ENCODE measurements at places on chromosomes 16 and 17.

- DNase-seq: no peak
These were observed 57.0 kb downstream of the TANC2 start for GRCh38 chr17:63023049-63023448.

- no peak for DNase-seq
These were observed 396.5 kb upstream of the PMFBP1 start for GRCh38 chr16:72568502-72568901.

- no peak for DNase-seq
These were observed 522 bp upstream of the POLDIP2 start for GRCh38 chr17:28357901-28358197.

DNA sequence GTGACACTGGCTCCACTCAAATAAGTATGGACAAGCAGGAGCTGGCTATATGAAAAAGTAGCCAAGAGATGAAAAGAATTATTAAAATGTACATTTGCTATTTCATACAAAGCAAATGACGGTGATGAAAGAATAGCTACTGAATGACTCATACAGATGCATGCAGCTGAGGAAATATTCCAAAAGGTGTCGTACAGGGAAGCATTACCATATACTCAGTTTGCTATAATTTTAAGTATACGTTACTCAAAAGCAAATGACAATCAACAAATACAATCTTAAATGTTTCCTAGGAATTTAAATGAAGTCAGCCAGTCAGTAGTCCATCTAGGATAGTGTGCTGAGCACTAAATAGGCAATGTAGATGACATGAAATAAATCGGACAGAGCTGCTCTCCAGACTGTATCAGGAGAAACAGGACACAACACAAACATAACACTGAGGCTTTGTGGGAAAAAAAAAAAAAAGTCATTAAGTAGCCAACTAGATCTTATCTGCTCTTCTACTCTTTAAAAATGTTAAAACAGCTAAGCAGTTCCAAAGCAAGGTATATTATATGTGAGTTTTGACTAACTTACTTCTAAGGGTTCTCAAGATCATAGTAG lies 65.0 kb downstream of the NCOR1 start:
- no peak for DNase-seq

DNA sequence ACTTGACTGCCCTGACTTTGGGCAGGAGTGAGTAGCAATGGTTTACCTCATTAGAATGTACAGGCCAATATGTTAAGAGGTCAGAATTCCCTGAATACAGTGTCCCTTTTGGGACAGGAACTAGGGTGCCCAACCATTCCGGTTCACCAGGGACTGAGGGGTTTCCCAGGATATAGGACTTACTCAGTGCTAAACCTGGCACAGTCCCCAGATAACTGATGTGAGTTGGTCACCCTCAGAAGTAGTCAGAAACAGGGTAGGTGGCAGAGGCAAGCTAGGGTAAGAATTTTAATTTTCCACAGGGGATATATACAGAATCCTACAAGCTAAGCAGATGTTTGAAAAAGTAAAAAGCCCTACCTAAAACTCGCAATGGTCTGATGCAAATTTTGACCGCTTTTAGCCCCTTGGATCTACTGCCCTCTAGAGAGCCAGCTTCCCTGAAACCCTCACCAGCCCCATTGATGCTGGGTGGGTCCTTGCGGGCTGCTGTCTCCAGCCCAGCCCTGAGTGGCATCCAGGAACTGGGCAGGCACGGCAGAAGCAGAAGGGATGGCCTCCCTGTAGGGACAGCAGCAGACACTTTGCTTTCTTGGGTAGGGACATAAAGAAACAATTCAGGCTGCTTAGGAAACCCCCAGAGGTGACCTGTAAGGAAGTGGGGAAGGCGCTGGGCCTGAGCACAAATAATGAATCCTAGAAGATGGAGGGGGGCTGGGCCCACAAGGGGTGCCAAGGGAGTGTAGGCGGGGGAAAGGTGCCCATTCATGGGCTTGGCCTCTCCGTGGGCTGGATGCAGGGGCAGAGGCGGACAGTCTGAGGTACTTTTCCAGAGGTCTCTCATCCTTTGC lies 434.8 kb downstream of the SLC39A11 start:
- no peak for DNase-seq

DNA sequence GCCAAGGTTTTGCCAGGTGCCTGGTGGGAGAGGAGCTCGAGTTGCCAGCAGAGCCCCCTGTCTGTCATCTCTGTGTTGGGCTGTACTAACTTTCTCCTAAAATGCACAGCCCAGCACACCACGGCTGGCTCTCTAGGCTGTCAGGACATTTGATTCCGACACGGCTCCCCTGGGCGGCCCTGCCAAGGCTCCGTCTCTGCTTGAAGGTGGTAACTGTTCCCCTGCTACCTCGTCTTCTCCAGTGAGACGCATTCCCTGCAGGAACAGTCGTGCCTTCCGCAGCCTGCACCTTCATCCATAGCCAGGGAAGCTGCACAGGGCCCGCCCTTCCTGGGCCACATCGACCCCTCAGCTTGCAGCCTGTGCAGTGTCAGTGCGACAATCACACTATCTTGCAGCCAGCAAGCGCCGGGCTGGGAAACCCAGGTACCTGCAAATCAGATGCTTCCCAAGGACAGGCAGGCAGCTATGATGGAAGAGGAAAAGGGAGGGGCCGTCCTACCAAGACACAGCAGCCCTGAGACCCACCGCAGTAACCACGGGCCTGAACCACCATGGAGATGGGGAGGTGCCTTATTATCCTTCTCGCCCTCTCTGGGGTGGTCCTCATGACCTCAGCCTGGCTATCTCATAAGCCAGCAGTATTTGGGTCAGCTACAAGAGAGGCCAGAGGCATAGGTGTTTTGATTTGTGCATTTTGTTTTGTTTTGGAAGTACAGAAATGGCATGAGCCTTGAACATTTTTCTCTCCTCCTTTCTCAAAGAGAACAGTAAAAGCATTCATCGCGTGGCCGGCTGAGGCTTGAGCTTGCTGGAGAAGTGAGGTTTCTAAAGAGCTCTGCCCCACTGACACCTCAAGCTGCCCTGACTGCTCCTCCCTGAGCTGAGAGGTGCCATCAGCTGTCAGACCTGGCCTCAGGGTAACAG lies 361.7 kb upstream of the TNRC6C start:
- DNase-seq: no peak

- DNase-seq: peak; percentile 43
These were observed 47.1 kb upstream of the AKTIP start for GRCh38 chr16:53549970-53550690.

- no peak for DNase-seq
These were observed 1.2 kb upstream of the MT2A start for GRCh38 chr16:56607109-56607618.

DNA sequence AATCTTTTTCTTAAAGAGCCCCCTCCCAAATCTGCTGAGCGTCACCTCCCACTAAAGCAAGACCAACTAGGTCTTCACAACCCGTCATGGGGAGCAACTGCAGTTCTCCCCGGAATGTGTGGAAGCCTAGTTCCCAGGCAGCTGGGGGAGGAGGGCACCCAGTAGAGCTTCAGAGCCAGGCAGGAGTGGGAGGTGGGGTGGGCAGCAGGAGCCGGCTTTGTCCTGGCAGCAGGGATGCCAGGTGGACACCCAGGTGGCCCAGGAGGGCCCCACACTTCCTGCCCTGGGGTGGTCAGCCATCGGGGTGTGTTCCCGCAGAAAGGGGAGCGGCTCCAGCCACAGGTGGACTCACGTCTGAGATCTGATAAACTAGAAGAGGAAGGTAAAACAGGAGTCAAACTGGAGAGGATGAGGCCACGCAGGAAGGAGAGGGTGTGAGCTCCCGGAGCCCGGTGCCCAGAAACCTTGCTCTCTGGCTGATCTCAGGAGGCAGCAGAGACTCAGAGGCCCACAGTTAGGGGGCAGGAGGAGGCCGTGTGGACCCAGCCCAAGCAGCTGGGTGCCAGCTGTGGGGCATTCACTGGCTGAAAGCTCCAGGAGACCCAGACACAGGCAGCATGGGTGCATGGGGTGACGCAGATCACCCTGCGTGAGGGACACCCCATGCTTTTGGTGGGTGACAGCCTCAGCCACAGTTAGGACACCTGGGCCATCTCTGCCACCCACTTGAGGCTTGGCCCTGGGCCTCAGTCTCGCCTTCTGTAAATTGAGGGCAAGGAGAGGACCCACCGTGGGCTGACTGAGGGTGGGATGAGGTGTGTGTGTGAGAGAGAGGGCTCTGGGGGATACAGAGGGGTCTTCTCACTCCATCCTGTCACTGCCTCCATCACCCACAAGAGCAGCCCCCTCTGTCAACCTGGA lies 260.8 kb upstream of the TNRC6C start:
- DNase-seq: no peak

- DNase-seq: no peak
These were observed 1.4 kb downstream of the UBE2O start for GRCh38 chr17:76451506-76451905.

DNA sequence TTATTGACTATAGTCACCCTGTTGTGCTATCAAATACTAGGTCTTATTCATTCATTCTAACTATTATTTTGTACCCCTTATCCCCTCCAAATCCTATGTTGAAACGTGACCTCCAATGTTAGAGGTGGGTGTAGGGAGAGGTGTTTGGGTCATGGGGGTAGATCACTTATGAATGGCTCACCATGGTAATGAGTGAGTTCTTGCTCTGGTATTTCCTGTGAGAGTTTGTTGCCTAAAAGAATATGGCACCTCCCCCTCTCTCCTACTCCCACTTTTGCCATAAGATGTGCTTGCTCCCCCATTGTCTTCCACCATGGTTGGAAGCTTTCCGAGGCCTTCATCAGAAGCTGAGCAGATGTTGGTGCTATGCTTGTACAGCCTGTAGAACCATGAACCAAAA lies 59.3 kb upstream of the BRD7 start:
- DNase-seq: no peak

DNA sequence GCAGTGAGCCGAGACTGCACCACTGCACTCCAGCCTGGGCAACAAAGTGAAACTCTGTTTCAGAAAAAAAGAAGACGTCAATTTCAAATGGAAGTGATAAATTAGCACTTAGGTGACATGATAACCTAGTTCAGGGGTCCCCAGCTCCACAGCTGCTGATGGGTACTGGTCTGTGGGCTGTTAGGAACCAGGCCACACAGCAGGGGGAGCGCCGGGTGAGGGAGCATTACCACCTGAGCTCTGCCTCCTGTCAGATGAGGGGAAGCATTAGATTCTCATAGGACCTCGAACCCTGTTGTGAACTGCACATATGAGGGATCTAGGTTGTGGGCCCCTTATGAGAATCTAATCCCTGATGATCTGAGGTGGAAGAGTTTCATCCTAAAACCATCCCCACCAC lies 253.0 kb downstream of the FOXL1 start:
- DNase-seq: no peak

- DNase-seq: no peak
These were observed 12.2 kb downstream of the CMC2 start for GRCh38 chr16:80994451-80994850.

GRCh38 chr17:30332057-30332542 lies 1.8 kb downstream of the TMIGD1 start:
- peak; percentile 50 for DNase-seq

Data from activated CD4-positive, alpha-beta T cell treated with anti-CD3 and anti-CD28 coated beads, Interleukin-2, amount 50 U/mL, for 1 hour (primary cell).